ENCODE measurements at places on chromosomes 11 and 22.

GRCh38 chr11:97359016-97359415 lies 969.2 kb downstream of the JRKL start:
- DNase-seq, result no peak

DNA sequence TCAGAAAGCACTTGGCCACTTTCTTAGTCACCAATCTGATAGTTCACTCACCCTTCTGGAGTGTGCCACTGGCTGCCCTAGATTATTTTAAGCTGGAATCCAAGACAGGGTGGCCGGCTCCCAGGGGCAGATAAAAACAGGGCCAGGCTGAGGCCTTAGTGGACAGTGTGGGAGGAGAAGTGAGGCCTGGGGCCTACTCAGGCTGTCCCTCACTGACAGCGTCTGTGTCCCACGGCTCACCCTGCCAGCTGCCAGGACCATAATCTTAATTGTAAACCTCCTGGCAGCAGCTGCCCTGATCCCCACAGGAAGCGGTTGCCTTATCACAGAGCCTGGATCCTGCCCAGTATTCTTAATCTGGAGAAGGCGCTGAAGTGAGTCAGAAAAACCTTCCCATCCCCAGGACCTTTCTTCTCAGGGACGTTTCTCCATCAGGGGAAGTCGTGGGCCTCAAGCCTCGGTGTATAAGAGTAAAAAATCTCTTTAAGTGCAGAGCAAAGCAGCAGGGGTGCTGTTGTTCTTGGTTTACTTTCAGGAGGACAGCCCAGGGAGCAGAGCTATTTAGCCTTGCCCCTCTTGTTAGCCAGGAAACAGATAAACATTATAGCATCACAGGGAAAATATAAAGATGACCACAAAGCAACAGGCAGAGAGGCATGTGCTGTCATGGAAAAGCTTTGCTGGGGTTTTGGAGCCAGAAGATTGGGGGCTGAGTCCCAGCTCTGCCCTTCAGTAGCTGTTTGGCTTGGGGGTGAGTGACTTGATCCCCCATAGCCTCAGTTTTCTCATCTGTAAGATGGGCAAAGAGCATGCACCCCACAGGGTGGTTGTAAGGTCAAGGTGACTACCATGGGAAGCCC lies 39.6 kb downstream of the TSPAN18 start:
- DNase-seq, result no peak

DNA sequence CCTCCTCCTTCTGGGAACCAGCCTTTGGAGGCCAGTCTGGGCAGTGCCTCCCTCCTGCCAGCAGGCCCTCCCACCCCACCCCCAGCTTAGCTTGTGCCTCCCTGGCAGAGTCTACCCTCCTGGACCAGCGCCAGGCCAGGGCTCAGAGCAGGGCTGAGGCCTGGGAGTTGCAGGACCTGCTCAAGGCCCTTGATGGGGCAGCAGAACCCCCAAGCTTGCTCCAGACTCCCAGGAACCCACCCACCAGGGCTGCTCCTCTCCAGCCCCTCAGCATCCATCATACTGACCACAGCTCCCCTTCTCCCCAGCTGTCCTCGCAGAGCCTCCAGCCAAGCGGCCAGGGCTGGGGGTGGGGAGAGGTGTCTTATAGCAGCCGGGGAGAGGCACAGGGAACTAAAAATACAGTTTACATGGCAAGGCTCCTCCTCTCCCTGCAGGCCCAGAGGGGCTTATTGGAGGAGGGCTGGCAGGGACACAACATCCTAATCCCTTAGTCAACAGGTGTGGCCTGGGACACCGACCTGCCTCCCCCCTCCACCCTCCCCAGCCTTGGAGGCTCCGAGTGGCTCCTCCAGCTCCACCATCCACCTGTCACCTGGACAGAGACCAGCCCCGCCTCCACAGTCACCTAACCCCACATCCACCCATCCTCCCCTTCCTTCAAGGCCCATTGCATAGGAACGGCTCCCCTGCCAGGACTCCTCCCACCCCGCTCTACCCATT lies 5.2 kb upstream of the MB start:
- no peak for DNase-seq

GRCh38 chr11:11757909-11758308 lies 83.9 kb upstream of the USP47 start:
- DNase-seq, result no peak

DNA sequence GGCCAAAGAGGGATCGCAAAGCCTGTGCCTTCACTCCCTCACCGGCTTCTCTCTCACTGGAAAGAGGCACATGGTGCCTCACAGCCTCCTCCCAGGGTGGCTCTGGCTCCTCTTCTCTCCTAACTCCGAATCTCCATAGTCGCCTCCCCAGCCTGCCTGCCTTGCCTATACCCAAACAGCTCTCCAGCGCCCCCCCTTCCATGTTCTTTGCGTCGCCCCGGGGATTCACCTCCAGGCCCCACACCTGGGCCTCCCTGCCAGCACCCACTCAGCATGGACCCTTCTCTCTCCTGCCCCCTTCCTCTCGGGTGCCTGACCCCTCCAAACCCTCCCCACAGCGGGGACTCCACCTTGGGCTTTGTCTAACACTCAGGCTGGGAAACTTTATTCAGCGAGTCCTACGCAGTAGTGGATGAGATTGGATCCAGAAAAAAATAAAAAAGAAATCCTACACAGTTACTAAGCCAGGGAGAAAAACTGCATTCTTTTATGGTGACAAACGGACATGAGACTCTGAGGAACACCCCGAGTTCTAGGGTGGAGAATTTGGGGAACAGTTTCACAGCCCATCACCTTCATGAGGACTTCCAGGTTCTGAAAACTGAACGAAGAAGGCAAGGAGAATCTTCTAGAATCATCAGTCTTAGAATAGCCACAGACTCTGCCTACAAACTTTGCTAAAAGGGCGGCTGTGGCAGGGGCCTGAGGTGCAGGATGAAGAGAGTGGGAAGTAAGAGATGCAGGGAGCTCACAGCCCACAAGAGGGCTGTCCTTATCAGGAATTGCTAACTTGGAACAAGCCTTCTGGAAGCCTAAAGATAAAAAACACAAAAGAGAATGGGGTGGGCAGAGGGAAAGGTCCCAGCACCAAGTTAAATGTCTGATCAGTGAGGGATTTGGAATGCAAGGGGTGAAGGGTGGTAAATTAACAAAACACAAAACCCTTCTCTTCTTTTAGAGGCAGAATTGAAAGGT lies 5.3 kb downstream of the PPM1F start:
- DNase-seq, result no peak

DNA sequence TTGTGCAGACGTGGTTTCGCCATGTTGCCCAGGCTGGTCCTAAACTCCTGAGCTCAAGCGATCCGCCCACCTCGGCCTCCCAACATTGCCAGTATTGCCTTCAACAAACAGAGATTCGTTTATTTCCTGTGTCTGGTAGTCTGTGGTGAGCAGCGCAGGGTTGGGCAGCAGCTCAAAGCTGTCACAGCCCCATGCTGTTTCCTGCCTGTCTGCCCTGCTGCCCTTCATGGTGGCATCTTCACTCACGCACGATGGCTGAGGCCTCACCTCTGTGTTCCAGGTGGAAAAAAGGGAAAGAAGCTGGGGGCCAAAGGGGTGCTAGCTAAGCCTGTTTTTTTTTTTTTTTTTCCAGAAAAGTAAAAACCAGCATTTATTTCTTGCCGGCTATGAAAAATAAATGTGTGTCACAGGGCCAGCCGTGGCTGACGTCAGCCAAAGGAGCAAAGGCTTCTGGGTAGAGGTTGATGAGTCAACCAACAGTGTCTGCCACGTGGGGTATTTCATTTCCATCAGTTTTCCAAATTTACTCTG lies 28.8 kb downstream of the TBC1D22A start:
- DNase-seq, result peak; percentile 59

DNA sequence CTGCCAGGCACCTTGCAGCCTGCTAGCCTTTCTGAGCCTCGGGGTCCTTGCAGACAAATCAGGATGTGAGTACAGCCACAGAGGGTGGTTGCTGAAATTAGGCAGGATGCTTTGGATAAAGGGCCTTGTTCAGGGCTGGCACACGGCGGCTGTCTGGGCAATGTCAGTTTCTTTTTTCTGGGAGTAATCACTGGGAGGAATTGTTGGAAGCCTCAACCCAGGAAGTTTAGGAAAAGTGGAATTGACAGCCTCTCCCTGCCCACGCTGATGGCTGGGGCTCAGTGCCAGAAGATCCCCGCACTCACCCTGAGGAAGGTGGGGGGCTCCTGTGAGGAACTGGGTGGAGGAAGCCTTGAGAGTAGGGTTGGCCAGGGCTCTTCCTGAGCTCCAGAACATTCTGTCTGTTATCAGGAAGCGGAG lies 37.4 kb downstream of the CD82 start:
- DNase-seq, result no peak
